ENCODE measurements at places on chromosomes 6 and 20.

GRCh38 chr6:155023717-155024116, 28.6 kb downstream of the TIAM2 start:
- DNase-seq, result no peak

DNA sequence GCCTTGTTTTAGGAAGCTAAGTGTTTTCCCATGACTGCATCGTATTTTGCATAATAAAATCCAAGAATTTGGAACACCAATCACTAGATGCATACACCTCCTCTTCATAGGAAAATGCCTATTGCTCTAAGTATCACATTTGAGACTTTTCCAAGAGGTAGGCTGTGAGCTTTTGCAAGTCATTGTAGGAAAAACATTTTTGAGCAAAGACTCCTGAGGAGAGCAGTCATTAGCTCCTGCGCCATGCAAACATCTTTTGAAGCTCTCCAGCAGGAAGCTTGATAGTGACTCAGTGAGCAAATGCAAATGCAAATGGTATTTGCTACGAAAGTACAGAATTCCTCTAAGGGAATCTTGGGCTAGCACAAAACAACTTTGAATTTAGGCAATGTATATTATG, 750.4 kb downstream of the QKI start:
- no peak for DNase-seq

DNA sequence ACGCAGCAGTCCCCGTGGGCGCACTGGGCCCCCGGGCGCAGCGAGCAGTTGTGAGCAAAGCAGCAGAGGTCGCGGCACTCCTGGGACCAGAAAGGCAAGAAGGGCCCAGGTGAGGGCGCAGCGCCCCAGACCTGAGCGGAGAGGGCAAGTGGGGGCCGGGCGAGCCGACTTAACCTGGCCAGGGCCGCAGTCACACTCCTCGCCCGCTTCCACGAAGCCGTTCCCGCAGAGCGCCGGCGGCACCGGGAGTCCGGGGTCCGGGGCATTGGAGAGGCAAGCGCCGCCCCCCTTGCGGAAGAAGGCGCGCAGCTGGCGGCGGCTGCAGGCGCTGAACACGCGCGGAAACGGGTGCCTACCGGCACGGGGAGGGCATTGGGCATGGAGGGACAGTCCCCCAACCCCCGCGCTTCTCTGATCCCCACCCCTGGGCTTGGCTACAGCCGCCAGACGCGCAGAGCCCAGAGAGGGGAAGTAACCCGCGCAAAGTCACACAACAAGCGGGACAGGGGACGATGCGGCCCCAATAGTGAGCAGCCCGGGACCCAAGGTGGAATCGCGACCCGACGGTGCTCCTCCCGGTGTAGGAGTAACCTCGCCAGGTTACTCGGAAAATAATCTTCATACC, 9.2 kb downstream of the ADAM33 start:
- no peak for DNase-seq

DNA sequence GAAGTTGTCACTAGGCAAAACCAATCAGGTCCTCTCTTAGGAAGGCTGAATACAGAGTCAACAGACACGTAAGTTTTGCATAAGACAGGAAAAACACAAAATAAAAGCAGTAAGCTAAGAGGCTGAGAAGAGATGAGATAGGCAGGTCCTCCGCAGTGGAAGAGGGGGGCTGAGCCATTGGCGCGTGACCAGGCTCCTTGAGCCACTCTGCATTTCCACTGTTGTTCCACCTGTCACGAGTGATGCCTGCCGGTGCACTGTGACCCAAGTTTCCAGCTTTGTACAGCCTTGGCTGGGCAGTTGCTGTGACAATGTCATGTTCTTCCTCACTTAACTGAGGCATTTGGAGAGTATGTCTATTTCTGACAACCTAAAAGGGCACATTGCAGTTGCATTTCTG, 58.6 kb downstream of the NUDT3 start:
- DNase-seq, result no peak
